Activated naive CD4-positive, alpha-beta T cell treated with anti-CD3 and anti-CD28 coated beads, Interleukin-2, amount 50 U/mL, for 16 hours (primary cell): ENCODE measurements at places on chromosomes 16 and 17.
A peak's percentile ranks its signal among the peaks of the same experiment; 100 is the strongest.

DNA sequence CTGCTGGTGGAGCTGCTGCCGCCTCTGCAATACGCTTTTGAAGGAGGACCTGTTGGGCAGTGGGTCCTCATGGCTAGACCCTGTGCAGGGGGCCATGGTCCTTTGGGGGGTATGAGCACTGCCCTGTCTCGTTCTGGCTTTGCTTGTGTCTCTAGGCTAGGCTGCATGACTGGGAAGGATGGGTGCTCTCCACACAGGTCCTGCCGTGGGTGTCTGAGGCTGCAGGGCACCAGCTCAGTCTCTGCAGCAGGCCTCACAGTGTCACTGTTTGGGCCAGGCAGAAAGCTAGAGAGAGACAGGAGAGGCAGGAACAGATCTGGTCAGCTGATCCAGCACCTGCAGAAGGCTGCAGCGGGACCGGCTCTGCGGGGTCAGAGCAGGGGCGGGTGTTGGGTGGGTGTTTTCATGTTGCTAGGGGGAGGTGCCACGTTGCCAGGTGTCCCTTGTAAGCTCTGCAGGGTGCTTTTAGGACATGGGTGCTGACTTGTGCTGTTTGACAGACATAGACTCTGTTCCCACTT lies 111.4 kb downstream of the SNX29 start:
- no peak for DNase-seq

DNA sequence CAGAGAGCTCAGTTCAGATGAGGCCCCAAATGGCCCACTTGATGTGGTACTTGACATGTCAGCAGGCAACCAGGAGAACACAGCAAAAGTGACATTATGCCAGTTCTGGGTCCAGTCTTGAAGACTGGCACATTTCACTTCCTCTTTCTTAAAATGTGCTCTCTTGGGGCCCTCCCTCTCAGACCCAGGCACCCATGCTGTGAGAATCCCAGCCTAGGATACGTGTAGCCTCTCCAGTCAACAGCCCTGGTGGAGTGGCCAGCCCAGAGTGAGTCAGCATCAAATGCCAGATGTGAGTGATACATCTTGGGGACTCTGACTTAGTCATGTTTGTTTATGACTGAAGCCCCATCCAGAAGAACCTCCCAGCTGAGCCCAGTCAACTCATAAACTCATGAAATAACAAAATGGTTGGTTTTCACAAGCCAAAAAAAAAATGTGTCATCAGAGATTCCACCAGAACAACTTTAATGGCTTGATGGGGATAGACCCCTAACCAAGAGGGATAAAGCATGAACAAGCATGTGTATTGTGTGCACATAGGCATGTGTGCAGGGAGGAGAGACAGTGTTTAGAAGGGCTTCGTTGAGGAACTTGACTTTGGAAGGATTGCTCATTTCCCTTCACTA lies 82.5 kb upstream of the TNRC6C start:
- DNase-seq = peak; percentile 44

DNA sequence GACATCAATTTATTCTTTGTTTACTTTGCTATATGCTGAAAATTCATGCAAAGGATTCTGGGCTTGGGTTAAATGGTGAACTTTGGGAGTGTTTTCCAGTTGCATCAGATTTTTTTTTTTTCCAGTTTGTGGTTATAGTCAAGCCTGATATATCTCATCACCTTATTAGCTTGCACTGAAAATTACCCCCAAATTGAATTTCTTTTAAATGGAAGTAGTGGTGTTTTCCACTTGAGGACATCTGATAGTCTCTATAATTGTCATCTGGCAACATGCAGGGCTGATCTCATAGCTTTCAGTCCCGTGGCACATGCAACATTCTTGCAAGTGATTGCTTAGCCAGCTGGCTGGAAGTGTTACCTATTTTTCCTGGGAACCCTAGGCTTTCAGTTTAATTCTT lies 4.7 kb upstream of the KRTAP3-1 start:
- no peak for DNase-seq

GRCh38 chr16:19308392-19308791 lies 22.9 kb downstream of the CLEC19A start:
- no peak for DNase-seq

- peak; percentile 74 for DNase-seq
These were observed 37.2 kb downstream of the IRF8 start for GRCh38 chr16:85935974-85936760.

DNA sequence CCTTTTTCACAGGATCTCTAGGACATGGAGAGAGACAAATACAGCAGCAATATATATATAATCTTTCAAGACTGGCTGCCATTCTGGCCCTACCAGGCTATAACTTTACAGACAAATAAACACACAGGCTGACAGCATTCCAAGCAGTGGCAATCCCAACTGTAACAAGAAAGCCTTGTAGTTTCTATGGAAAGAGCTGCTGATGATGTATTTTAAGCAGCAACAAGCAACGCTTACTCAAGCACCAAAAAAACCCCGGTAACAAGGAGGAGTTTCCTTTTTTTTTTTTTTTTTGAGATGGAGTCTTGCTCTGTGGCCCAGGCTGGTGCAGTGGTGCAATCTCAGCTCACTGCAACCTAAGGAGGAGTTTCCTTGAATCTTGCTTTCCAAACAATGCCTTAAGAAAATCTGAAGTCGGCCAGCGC lies 23.2 kb downstream of the LSM12 start:
- no peak for DNase-seq

GRCh38 chr16:30895627-30896260 lies 670 bp upstream of the CTF1 start:
- DNase-seq = no peak

GRCh38 chr17:60102632-60103096 lies 23.9 kb upstream of the HEATR6 start:
- peak; percentile 18 for DNase-seq

DNA sequence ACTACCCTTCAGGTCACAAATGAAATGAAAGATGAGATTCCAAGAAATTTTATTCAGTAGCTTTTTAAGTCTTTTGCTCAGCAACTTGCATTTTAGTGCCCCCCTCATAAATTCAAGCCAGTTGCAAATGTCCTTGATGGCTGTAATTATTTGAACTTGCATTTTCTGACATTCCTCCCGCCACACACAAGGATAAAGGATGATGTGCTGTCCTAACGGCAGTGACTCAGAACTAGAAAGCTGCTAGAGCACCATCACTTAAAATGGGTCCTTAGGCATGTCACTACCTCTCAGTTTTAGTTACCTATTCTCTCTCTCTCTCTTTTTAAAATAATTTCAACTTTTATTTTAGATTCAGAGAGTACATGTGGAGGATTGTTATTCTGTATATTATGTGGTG lies 306.7 kb downstream of the CNTNAP4 start:
- no peak for DNase-seq

DNA sequence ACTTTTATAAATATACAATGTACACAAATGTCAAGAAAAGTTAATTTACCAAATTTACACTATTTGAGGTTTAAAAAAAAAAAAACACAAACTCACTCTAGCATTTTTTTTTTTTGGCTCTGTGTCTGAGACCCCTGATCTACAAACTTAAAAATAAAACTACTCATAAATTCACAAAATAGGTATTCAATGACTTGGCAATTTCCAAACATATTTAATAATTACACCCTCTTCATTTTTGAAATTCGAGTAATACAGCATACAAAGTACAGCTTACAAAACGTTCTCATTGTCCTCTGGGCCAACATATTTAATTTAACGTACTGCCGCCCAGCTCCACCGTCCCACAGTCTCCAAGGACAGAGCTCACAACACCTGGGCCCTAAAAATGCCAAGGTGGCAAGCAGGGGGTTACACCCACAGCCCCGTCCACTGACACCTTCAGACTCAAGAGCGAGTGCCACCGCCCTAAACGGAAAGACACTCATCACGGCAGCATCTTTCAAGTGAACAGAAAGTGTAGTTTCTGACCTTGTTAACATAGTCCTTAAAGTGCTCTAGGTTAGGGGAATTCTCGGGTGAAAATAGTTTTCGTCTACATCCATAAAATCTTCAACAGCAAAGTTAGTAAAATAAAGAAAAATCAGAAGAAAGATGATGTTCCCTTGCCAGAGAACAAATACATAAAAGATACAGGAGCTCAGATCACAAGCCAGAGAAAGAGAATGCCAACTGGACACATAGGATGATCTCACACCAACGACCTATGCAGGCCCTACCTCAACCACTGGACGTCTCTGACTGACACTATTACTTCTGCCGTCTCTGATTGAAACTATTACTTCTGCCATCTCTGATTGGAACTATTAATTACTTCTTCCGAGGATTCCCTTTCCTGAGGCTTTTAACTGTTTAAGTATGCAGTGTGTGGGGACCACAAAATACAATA lies 4.2 kb downstream of the ADCY9 start:
- no peak for DNase-seq

DNA sequence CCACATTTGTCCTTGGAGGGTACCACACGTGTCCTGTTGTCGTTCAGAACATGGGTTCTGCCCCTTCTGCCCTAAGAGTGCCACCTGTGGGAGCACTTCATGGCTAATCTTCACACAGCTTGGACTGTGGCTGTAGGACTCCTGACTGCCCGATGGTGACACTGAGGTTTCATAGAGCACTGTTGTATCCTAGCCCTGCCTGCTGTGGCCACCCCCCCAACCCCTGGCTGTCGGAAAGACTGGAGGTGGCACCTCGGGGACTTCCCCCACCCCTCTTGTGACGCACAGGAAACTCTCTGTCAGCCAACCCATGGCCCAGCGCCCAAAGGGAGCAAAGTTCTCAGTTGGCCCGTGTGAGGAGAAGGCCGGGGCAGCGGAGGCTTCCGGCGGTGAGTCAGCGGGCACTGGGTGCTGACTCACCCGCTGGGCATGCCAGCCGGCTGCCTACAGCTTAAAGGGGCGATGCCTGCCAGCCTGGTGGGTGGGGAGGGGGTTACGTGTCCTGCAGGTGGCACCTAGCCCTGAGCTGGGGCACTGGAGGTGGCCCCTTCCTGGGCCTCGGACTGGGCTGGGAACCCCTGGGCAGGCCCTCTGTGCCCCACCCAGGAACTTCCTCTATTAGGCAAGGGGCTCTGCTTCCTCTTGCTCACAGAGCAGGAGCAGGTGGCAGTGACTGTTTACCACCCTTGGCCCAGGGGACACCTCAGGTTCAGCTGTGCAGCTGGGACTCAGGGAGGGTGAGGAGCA lies 3.4 kb downstream of the MAP2K3 start:
- peak; percentile 96 for DNase-seq

- DNase-seq = no peak
These were observed 82.5 kb downstream of the ZDHHC7 start for GRCh38 chr16:84928679-84929420.

GRCh38 chr16:88596483-88596882 lies 26.3 kb downstream of the ZC3H18 start:
- no peak for DNase-seq

- DNase-seq = no peak
These were observed 69.0 kb downstream of the PLXDC1 start for GRCh38 chr17:39082482-39082881.

DNA sequence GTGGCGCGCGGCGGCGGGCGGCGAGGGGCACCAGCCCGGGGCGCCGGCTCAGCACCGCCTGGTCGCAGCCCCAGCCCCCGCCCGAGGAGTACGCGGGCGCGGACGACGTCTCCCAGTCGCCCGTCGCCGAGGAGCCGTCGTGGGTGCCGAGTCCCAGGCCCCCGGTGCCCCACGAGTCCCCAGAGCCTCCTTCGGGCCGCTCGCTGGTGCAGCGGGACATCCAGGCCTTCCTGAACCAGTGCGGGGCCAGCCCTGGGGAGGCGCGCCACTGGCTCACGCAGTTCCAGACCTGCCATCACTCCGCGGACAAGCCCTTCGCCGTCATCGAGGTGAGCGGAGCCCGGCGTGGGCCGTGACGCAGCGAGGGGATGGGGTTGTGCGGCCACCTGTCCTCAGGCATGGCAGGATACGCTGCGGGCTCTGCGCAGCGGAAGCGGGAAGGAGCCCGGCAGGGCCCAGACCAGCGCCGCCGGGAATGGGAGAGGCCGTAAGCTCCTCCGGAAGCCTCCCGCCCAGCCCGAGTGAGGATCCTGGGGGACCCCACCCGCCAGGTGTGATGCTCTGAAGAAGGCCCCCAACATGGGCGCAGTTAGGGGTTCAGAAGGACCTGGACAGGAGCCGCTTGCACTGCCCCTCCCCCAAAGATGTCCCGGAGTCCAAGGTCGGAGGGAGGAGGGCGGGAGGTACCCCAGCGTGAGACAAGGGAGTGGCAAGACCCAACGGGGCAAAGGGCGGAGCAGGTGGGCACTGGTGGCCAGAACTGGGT lies 522 bp downstream of the NAGS start:
- peak; percentile 31 for DNase-seq
